ENCODE measurements at places on chromosomes 12 and 14.

DNA sequence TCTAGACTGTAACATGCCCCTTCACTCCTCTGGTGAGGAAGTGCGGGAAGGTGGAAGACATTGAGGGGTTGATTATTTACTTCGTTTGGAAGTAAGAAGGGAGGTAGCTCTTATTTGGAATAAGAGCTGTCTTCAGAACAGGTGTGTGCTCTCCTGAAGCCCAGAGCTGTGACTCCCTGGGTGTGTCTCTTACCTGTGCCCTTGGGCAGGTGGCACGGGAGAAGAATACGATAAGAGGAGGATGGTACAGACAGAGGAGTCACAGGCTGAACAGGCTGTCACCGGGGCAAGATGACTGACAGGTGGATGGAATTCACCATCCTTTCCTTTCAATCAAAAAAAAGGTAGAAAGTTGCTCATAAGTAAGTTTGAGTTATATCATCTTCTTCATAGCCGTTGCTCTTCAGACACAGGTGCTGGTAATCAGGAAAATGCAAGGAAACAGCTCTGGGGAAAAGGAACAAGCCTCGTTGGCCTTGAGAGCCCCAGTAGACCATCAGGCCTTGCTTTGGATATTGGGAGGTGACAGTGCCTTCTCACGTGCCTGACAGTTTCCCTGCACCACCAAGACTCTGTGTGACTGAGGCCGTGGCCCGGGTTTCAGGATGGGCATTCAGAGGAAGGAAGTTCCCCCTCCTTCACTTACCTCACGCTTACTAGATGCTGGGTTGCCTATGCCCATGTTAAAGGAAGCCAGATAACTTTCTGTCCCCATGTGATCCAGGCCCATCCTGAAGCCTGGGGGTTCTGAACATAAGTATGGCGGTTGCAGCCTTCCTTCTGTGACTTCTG lies 120.4 kb downstream of the ETV6 start:
- no peak for DNase-seq

DNA sequence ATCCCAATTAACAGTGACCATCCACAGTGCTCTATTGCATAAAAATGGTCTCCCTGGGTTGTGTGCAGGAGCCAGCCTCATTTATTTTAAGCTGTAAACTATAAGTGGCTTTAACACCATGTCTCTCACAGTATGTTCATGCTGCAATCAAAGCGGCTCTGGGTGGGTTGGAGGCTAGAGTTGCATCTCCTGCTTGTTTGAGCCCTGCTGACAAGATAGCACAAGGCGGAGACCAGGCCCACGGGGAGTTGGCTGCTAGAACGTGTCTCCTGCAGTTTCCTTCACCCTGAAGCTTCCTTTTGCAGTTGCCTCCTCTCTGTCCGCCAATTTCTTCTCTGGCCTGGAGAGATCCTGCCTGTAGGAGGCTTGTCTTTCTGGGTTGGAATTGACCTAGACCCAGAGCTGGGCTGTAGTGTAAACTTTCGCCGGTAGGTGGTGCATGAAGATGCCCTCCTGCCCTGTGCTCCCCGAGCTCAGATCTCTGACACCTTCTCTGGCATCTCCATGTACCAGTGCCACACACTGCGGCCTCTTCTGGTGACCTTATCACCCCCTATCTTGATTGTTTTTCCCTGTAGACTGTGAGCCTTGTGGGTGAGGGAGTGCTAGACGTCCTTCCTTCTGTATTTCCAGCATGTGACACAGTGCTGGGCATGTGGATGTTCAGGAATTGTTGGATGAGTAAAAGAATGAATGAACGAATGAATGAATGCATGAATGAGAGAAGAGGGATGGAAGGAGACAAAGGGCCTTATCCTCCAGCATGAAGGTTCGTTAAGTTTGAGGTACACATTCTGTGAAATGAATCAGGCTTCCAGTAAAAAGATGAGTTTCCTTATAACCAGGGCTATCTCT lies 10.4 kb downstream of the OTUB2 start:
- DNase-seq, result peak; percentile 34

GRCh38 chr12:13337791-13338190 lies 141.3 kb downstream of the EMP1 start:
- DNase-seq, result no peak

DNA sequence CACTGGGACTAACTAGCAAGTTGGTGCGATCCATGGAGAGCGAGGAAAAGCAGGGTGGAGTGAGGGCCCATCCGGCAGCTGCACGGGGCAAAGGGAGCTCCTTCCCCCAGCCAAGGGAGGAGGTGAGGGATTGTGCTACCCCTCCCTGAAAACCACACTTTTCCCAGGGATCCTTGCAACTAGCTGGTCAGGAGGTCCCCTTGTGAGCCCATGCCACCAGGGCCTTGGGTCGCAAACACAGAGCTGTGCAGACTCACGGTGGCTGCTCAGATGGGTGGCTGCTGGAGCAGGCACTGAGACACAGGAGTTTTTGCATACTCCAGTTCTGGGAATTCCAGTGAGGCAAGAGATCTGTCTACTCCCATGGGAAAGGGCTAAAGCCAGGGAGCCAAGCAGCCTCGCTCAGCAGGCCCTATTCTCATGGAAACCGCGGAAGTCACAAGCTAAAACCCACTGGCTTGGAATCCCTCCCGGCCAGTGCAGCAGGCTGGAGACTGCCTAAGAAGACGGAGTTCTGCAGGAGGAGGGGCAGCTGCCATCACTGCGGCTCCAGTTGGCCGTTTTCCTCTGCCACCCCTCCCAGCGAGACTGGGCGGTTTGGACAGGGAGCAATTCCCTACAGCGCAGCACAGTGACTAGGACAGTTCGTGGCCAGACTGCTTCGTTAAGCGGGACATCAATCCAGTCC lies 10.9 kb upstream of the ZNF705A start:
- no peak for DNase-seq

- DNase-seq, result no peak
Measured at GRCh38 chr12:59600171-59600570, 4.3 kb downstream of the SLC16A7 start.

DNA sequence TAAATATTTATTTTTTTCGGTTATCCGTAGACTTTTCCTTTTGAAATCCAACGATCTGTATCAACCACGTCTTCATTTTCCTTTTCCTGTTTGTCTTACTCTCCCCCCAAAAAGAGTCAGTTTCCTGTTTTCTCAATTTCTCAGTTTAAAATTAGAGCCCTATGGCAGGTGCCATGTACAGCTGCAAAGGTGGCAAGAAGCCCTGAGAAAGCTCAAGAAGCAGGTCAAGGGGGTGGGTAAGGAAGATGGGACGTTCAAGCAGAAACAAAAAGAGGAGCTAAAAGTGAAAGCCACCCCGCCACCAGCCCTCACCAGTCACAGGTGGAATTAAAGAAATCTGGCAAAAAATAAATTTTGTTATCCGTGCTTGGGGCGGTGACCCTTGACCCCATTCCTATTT lies 26.7 kb downstream of the SLC35E3 start:
- no peak for DNase-seq

GRCh38 chr12:46332260-46332659 lies 40.3 kb downstream of the SLC38A2 start:
- DNase-seq, result no peak

Measured in NCI-H1105 (cell line).